ENCODE measurements at places on chromosomes 11 and 22. TPM values are rescaled to one million over a fixed set of nuclear protein-coding genes. Genes with fewer than 3 reads are reported as not detected.
A peak's percentile ranks its signal among the peaks of the same experiment; 100 is the strongest.

SLC35C1 gene
- polyA plus RNA-seq = 14.0 TPM

C22orf23 gene
- 0.26 TPM for polyA plus RNA-seq

C22orf42 gene
- polyA plus RNA-seq = not detected

SMCO4 gene
- polyA plus RNA-seq = 14.4 TPM

ZP1 gene
- 0.32 TPM for polyA plus RNA-seq

SYT13 gene
- polyA plus RNA-seq = 13.1 TPM

CHRM1 gene
- not detected for polyA plus RNA-seq

- no peak for DNase-seq
Observed at GRCh38 chr11:66728038-66728692, 851 bp downstream of the SPTBN2 start.

DNA sequence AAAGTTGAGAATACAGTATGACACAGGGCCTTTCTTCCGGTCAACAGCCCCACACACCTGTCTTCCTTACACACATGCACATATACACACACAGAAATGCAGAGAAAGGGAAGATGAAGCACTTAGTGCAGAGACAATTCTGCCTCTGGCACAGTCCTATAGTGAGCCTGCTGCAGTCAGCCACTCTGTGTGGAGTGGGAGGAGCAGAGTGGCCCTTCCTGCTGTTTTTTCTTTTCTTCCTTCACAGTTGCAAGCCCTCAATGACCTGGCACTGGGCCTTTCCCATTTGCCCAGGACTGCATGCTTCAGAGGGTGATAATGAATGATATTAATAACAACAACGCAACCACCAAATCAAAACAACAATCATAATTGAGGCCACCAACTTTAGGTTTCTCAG, 527.0 kb upstream of the B3GAT1 start:
- no peak for DNase-seq

DNA sequence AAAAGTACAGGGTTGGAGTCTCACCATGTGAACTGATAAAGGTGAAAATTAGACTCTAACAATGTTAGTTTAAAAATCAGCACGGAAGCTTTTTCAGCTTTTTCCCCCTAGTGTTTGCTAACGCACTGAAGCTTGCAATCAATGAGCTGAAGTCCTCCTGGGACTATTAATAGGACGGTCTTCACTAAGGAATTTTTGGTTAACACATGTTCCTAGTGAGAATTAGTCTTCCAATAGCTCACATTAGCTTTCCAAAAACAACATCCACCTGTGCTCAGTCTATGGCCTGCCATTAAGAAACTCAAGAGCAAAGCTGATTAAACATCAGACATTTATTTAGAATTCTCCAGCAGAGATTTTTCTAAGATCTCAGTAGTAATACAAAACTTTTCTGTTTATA, 26.7 kb upstream of the DDI1 start:
- no peak for DNase-seq

DNA sequence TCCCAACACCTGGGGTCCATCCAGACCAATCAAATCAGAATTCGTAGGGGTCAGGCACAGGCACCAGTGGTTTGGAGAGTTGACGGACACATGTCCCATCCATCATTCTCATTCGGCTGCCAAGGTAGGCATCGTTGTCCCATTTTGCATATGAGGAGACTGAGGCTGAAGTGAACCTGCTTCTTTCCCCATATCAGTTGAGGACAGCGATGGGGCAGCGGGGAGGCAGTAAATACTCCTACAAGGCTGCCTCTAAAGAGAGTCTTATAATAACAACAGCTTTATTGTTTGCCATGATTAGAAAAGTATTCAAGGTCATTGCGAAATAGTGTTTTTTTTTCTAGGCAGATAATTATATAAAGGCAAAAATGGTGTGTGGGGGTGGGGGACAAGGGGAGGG, 1.6 kb upstream of the BEST1 start:
- DNase-seq = no peak

GRCh38 chr11:95095858-95096587, 6.4 kb downstream of the ENDOD1 start:
- DNase-seq = no peak

DNA sequence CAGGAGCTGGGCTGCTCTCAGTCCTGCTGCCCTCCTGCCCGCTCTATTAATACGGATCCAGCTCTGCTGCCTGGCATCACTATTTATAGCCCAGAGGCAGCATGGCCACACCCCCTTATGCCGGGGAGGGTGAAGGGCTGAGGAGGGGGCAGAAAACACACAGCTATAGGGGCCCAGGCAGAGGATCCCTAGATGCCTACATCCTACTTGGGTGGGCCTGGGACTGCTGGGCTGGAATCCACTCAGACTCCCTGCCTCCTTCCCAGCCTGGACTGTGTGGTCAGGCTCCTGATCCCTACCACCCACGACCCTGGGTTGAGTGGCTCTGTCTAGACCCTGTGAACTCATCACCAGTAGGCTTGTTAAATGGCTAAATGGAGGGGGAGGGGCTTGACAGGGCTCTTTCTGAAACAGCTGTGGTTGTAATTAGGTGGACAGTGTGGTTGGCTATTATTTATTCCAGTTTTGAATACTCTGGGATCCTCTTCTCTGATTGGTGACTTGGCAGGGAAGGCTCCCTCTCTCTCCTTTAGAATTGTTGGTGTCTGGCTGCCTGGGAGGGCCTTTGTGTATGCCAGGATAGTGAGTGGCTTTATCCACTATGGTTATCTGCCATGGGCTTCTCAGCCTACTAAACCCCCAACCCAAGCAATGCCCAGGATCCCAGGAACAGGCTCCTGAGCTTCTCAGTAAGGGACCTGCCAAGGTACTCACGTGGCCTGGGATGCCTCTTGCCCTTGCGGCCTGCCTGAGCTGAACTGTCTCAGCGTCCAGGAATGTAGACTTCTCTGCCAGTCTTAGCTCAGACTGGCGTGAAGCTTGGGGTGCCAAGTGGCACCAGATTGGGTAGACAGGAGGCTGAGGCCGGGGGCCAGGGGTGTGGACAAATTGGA, 15.2 kb downstream of the PHLDB1 start:
- DNase-seq = peak; percentile 38

- no peak for DNase-seq
Observed at GRCh38 chr11:63904743-63905142, 12.2 kb downstream of the RCOR2 start.

GRCh38 chr11:13140028-13140870, 131.1 kb downstream of the RASSF10 start:
- DNase-seq = peak; percentile 81

DNA sequence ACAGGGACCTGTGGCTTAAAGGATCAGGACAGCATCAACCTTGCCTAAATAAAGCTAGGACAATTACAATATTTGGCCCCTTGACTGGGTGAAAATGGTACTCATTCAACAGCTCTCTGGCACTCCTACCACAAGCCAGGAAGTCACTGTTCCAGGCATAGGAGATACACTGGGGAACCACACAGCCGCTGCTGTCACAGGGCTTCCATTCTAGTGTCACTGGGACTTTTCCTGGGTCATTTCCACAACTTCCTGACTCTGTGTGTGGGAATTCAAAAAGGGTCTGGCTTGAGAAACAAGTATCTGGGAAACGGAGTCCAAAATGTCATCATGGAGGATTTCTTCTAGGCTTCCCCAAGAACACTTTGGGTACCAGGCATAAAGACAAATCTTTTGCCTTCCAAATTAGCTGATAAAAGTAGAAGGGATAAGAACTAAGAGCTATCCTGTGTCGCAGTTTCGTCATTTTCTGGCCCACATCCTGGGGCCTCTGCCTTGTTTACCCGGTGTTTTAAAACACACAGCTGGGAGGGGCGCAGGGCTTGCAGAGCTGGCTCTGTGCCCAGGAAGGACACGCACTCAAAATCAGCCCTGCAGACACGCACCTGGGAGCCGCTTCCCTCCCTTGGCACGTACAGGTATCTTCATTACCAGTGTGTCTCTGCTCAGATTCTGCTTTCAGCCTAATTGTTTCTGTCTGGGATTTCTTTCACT, 38.0 kb downstream of the TMEM45B start:
- DNase-seq = peak; percentile 48

- peak; percentile 79 for DNase-seq
Observed at GRCh38 chr11:34585735-34586487, 35.0 kb upstream of the EHF start.

DNA sequence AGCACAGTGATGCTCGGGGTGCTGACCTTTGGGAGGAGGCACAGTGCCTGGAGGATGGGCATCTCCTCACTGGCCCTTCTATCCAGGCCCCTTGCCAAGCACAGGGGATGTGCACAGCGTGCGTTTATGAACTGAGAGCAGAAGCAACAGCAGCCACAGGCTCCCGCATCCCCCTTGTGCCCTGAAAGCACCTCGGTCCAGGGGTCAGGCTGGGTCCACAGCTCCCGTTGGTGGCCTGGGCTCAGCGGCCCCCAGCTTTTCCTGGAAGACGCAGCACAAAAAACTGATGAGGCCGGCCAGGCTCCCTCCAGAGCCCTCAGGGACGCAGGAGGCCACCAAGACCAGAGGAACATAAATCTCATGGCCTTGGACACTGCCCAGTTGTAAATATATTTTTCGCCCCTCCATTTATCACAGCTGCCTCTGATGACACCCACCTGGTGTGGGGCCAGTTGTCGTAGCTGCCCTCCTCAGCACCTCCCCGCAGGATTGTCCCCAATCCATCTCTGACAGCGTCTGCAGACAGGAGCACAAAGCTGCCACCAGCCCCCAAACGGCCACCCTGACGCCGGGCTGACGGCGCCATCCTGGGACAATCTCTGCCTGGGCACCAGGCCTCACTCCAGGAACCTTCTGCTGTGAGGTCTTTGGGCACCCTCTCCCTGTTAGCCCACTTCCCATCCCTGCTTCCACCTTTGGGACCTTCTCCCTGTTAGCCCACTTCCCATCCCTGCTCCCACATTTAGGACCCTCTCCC, 203.1 kb downstream of the BRD1 start:
- DNase-seq = no peak

GRCh38 chr11:45303316-45303715, 17.2 kb upstream of the SYT13 start:
- DNase-seq = no peak

DNA sequence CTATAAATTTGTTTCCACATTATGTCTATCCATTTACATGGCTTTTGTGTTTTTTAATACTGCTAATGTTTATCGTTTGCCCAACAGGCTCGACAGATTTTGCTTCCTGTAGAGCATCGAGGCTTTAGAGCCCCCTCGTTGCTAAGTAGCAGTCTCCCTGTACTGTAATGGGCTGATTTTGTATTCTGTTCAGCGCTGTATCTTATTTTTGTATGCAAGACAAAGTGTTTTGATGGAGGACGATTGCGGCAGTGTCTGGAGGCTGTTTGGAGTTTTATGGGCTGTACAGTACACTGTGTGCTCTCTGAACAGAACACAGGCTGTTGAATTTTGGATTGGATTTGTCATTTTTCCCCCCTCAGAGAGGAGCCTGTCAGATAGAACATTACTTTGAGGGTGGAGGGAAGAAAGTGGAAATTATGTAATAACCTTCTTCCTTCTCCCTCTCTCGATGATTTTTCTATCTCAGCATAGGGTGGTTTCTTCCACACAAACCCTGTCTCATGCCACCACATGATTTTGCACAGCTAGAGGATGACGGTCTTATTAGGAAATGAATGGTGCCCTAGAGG, 104.4 kb downstream of the ZBTB16 start:
- DNase-seq = no peak
